BE2C (cell line): ENCODE measurements at places on chromosomes 6 and 20.

DNA sequence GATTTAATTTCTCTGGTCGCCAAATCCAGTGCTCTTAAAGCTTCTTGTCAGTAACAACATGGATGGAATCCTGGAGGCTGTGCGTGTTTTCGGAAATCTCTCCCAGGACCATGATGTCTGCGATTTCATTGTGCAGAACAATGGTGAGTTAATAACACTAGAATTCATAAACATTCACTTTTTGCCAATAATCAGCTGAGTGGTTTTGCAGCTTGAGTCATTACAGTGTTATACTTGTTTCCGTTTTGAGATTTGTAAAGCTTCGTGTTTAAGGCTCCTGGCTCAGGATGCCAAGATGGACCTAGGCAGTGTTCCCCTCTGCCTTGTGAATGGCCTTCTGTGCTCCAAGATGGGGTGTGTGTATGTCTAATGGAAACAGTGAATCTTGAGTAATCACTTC is 113.8 kb downstream of the ARMC2 start:
- no peak for DNase-seq

DNA sequence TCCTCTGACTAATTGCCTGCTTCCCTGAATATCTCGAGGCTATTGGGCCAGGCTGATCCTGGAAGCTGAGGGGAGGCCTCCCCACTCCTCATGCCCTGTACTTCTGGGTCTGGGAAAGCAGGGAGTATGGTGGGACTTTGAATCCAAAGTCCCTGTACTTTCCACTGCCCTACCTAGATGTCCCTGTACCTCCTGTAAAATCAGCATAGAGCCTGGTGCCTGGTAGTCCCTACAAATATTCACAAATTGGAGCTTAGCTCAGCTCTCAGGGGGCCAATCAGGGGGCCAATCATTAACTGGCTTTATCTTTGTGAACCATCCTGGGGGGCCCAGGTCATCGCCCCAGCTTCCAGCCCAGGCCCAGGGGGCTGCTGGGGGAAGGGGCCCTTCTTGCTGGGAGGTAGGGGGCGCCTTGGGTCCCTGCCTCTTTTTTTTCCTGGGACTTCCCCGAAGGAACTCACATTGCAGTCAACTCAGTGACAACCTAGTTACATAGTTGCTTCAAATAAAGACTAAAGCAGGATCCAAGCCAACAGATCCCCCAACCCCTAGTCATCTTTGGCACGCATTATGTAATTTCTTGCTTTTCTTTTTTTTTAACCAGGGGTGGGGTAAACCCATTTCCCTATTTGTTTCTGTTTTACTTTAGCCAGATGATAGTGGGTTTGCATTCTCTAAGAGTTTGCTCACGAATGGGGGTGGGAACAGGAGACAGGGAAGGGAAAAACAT is 6.9 kb upstream of the VEGFA start:
- DNase-seq: no peak

GRCh38 chr6:143060806-143061596 is at the start of gene AIG1:
Gene AIG1 (plus strand): TSS chr6:143060889. CDS start chr6:143060926, 37 bp downstream.
- peak; percentile 66 for DNase-seq

DNA sequence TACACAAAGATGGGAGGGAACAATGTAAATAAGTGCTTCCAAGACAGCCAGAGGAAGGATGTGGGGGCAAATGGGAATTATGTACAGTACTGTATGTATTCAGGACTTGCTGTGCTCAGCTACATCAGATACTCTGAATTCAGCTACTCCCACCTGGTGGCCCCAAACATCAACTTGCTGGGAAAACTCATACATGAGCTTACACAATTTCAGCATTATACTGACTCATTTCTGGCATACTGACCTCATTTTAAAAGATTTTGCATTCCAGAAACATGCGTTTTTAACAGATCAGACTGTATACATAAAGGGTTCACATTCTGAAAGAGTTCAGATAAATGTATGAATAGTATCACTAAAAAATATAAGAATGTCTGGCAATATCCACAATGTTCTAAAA is 59.7 kb downstream of the GPX5 start:
- DNase-seq: no peak

GRCh38 chr6:79170959-79171358 is 63.5 kb downstream of the HMGN3 start:
- no peak for DNase-seq

DNA sequence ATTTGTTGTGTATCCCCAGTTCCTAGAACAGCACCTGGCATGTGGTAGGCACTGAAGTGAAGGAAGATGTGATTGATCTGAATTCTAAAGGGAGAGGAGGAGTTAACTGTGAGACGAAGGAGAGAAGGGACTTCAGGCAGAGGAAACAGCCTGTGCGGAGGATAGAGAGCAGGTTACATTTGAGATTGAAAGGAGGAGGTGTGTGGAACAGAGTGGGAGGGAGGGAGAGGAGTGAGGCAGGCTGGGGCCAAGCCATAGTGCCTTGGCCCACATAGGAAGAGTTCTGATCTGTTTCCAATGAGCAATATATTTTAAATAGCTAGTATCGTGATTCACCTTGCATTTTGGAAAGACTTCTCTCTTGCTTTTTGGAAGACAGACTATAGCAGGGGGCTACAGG is 13.9 kb upstream of the MROH8 start:
- no peak for DNase-seq

DNA sequence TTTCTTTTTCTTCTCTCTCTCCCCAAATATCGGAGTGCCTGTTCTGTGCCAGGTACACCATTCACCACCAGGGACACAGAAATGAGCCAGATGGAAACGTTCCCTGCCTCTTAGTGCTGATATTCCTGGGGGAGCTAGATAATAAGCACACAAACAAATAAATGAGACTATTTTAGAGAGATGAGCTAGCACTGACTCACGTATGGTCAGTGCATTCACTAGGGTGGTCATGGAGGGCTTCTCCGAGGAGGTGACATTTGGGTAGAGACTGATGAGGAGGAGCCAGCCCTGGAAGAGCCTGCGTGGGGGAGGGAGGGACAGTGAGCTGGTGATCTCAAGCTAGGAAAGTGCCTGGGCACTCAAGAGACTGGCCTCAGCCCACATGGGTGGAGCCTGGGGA is 252.3 kb upstream of the KCNG1 start:
- DNase-seq: no peak

DNA sequence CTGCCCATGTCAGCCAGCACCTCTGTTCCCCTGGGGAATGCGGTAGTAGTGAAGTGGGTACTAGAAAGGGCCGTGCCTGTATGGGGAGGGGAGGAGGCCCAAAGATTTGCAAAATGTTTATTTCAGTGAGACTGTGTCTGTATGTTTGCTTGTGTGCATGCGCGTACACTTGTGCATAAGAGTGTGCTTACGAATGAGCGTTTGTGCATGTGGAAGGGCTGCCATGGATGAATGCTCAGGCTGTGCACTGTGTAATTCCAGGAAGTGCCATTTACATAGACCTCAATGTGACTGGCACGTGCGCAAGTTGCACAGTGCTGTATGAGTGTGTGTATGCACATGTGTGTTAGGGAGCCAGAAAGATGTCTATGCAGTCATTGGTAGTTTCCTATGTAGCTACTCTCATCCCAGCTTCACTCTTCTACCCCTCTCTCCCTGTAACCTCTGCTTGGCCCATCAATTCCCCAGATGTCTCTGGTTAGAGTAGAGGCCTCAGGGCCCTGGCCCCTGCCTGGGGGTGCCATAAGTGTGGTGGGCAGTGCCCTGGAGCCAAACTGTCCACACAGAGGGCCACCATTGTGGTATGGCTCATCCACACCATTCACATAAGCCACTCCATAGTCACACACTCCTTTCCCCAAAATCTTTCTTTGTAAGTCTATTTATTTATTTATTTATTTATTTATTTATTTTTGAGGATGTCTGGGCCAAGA is 26.8 kb upstream of the SLC22A7 start:
- no peak for DNase-seq

DNA sequence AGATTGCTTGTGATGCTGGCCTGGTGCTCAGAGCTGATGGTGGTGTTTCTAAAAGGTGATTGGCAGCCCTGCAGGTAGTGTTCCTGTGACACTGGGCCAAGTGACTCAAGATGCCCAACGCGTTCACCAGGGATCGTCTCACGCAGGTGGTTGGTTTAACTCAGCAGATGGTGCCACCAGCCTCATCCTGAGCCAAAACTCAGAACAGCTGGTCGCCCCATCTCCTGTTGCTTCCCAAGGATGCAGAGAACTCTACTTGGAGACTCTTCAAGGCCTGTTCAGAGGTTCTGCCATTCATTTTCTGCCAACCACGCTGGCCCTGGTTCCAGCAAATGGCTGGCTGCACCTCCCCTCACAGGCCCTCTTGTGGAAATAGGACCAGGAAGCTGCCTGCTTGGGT is 394.4 kb downstream of the CDH26 start:
- DNase-seq: no peak

DNA sequence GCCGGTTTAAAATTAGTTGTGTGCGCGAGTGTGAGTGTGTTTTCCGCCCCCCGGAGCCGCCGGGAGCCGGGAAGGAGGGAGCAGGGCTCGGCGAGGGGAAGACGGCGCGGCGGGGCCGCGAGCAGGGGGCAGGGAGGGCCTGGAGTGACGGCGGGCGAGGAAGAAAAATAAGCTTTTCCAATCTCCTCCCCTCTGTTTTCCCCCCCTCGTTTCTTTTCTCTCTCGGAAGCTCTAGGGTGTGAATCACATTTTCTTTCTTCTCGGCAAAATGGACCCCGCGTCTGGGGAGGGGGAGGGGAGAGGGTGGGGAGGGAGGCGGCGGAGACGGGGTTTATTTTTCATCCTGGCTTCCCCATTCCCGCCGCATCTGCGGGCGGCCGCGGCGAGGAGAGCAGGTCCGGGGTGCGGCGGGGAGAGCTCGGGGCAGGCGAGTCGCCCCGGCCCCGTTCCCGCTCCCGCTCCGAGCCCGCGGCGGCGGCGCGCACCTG is 881 bp downstream of the BICRAL start:
- peak; percentile 83 for DNase-seq

DNA sequence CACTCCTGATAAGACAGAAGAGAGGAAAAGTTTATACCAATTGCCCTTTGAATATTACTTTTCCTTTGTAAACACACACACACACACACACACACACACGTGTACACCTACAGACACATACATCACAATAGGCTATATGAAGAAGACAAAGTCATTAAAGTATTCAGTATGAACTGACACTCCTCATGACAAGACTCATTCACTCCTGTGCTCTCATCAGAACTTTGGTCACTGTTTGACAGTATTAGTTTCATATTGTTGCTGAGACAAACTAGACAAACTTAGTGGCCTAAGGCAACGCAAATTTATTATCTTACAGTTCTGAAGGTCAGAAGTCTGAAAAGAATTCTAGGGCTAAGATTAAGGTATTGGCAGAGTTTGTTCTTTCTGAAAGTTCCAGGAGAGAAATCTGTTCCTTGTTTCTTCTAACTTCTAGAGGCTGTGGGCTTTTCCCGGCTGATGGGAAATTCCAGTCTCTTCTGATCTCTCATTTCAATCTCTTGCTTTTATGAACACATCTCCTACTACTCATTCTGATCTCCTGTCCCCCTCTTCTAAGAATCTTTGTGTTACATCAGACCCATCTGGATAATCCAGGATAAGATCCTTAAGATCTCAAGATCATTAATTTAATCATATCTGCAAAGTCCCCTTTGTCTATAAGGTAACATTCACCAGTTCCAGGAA is 171.3 kb downstream of the HACE1 start:
- DNase-seq: no peak

- no peak for DNase-seq
Observed at GRCh38 chr6:3808759-3809514, 40.2 kb upstream of the FAM50B start.

DNA sequence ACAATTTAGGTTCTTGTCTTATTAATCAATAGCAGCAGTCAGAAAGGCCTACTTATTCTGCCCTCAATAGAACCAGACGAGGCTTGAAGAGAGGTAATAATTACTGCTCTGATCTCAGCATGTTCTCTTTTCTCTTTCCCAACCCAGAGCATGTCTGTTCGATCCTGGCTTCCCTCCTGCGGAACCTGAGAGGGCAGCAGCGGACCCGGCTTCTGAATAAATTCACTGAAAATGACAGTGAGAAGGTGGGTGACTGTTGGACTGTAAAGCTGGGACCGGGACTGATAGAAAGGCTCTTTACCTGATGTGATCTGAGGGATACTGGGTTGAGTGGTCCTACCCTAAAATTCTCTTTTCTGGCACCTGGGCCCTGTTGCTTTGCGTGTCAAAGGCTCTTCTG is 63.0 kb upstream of the VSTM2L start:
- DNase-seq: no peak

DNA sequence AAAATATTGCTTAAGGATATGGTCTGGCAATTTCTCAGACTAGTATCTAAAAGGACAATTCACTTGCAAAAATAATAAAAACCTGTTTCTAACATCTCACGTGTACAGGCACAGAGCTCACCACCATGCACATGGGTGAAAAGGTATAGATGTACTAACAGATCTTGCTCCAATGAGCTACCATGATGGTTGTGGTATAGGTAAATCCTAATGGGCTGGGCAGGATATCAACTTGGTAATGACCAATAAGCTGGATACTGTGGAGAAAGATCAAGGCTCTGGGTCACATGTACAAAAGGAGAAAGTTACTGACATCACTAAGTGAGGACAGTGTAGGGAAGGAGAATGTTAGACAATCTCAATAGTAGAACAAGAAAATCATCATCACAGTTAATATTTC is 111.0 kb upstream of the NUP153 start:
- no peak for DNase-seq

GRCh38 chr20:9177278-9177677 is 108.4 kb downstream of the PLCB4 start:
- DNase-seq: no peak
